Glomerular endothelial cell (primary cell): ENCODE measurements at places on chromosomes 1 and 21. TPM values are rescaled to one million over a fixed set of nuclear protein-coding genes. Genes with fewer than 3 reads are reported as not detected.

The DCLRE1B gene
- total RNA-seq = 4.9 and 8.1 TPM in 2 replicates

The IFI6 gene
- total RNA-seq = 32.6 and 277 TPM in 2 replicates

The KIF2C gene
- total RNA-seq = 4.7 and 10.3 TPM in 2 replicates

The ADAMTS4 gene
- total RNA-seq = 16.6 and 23.8 TPM in 2 replicates

The ITLN2 gene
- total RNA-seq = not detected in 2 replicates

The WNT3A gene
- total RNA-seq = not detected in 2 replicates

The CELA3A gene
- not detected in 2 replicates for total RNA-seq

The RNF223 gene
- total RNA-seq = not detected in 2 replicates

The GPA33 gene
- total RNA-seq = not detected in 2 replicates

The PRKAA2 gene
- 1.3 and 1.8 TPM in 2 replicates for total RNA-seq

The SLAMF9 gene
- not detected in 2 replicates for total RNA-seq

The NUDT4B gene
- 39.6 and 46.7 TPM in 2 replicates for total RNA-seq

The FMO2 gene
- not detected in 2 replicates for total RNA-seq

The SYTL1 gene
- total RNA-seq = 1.8 and 5.4 TPM in 2 replicates

- no peak for DNase-seq
Observed at GRCh38 chr1:197284325-197284724, 16.3 kb downstream of the CRB1 start.

GRCh38 chr1:10652626-10653025 lies 143.8 kb downstream of the CASZ1 start:
- DNase-seq = no peak

- DNase-seq = no peak
Observed at GRCh38 chr1:28663871-28664470, 4.6 kb upstream of the GMEB1 start.

GRCh38 chr1:219514728-219515127 lies 98.2 kb downstream of the ZC3H11B start:
- no peak for DNase-seq

GRCh38 chr1:64900916-64901315 lies 65.4 kb downstream of the JAK1 start:
- no peak for DNase-seq

GRCh38 chr1:42138586-42138985 lies 14.6 kb upstream of the GUCA2B start:
- no peak for DNase-seq

GRCh38 chr1:116508984-116509980 lies 61.5 kb downstream of the CD58 start:
- no peak for DNase-seq

- DNase-seq = no peak
Observed at GRCh38 chr1:1371364-1371745, 3.7 kb downstream of the AURKAIP1 start.

- DNase-seq = no peak
Observed at GRCh38 chr1:84301785-84302385, 377 bp downstream of the SAMD13 start.

GRCh38 chr1:80445033-80445432 lies 1355.7 kb upstream of the ADGRL2 start:
- DNase-seq = no peak

- no peak for DNase-seq
Observed at GRCh38 chr1:117574161-117574835, 31.6 kb upstream of the TENT5C start.

DNA sequence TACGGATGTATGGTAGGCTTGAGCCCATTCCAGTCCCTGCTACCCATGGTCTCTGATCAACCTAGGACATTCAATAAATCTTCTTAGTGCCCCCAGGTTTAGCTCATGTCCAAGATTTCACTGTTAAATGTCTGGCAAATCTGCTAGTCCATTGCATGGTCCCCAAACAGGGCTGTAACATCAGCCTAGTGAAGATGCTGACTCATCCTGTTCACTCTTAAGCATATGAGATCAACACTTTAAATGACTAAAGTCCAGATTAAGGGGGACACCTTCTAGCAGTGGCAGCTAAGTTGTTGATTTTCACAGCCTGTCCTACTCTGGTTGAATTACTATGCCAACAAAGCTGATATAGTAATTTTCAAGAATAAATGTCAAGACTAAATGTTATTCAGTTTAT lies 46.5 kb upstream of the NUF2 start:
- DNase-seq = no peak

- no peak for DNase-seq
Observed at GRCh38 chr1:21217812-21218596, 41.3 kb upstream of the EIF4G3 start.

DNA sequence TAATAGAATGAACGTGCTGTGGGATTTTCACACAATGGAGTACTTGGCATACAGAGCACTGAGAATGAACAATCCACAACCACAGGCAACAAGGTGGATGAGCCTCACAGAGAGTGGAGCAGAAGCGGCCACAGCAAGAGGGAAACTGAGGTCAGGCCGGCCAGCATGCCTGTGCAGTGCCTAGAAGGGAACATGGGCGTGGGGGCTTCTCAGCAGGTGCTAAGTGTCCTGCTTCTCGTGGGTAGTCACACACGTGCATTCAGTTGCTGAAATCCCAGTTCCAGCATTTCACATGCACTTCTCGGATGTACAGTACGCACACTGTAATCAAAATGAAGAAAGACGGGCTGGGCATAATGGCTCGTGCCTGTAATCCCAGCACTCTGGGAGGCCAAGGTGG lies 33.1 kb downstream of the WDR4 start:
- no peak for DNase-seq

GRCh38 chr1:100423832-100424337 lies 71.6 kb downstream of the CDC14A start:
- no peak for DNase-seq

- no peak for DNase-seq
Observed at GRCh38 chr1:24990779-24991641, 60.9 kb upstream of the RUNX3 start.

DNA sequence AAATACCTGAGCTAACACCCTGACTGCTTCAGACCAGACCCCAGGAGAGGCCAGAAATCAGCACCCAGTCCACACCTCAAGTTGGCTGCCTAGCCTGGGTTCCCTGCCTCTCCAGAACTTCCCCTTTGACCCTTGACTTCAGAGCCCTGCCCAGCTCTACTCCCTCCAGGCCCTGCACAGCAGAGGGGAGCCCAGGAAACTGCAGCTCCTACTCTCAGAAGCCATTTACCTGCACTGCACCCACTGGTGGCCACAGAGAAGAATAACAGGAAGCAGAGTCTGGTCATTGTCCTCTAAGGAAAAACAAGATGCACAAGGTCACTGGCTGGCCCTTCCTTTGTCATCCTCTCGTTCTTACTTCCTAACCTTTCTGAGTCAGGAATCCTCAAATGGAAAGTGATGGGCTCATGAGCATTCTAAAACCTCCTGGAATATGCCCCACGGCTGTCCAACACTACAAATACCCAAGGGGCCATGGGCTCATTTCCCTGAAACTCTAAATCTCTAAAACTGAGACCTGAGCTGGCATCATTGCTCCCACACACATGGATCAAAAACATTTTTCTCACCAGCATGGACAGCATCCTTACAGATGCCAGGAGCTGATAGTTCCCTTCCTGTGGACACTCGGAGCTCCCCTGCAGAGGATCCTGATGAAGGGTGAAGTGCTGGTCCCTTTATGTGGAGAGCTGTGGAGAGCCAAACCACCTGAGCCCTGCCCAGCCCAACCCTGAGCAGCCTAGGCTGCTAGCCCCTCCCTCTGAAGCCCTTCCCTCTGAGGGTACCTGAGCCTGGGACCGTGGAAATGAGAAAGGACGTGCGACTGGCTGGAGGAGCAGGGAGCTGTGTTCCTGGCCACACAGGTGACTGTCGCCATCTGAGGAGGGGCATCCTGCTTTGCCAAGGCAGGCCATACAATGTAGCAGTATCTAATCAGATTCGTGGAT lies at the start of gene ITLN2:
TSS of gene ITLN2 (minus strand) at position 652 of the 947 bp plus-strand sequence. CDS start at position 584, 68 bp downstream.
- no peak for DNase-seq

- DNase-seq = no peak
Observed at GRCh38 chr21:31232344-31232743, 111.7 kb downstream of the TIAM1 start.

GRCh38 chr21:36765229-36765628 lies 66.3 kb downstream of the SIM2 start:
- no peak for DNase-seq

GRCh38 chr1:3117879-3118278 lies 48.9 kb downstream of the PRDM16 start:
- DNase-seq = no peak

GRCh38 chr1:50231209-50231608 lies 122.5 kb downstream of the ELAVL4 start:
- no peak for DNase-seq

DNA sequence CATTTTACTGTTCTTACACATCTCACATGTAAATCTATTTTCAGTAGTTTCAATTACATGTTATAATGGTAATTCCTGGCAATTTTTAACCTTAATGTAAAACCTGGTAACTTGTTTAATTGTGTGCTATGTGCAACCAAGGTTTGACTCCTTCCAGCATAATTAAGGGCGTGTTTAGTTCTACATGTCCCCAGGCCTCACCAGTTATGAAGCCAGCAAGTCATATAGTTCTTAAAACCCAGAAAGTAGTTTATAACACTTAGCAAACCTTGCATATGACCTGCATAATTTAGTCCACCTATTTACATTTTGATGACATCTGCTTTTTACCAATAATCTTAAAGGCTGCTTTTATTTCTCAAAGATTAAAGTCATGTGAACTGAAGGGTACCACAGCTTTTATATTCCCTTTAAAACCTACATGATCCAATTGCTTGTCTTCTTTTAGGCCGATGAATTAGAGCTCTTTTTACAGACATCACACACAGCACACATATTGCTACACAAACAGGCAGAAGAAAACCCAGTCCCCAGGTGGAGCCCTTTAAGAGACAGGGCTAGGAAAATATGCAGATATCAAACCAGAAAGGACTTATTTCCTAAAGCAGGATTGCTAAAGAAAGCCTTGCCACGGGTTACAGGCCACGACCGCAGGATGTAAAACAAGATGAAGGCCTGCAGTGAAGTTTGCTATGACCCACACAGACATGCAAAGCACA lies 23.2 kb upstream of the SYCP1 start:
- DNase-seq = no peak

DNA sequence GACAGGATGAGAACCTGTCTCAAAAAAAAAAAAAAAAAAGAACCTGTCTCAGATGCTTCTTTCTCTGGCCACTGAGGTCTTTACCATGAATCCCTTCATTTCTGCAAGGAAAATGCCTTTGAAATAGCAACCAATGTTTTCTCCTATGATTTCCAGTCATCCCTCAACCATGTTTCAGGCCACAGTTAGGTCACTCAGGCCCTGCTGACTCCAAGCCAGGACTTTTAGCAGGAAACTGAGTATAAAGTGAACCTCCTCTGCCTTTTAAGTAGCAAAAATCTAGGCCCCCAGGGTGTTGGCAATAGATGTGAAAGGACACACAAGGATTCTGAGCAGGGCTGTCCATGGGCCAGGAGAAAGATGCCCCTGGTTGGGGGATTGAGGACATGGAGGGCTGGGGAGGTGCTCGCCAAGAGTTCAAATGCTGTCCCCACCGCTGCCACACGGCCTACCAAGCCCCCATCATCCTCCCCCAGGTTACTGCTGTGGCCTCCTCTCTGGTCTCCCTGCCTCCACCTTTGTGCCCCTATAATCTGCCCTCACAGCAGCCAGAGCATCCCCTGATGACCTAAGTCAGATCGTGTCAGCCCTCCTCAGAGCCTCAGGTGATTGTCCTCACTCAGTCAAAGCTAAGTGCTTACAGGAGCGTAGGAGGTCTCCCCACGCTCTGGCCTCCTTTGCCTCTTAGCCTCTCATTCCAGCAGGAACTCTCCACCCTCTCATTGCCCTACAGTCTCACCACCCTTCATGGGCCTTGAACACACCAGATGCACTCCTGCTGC lies 54.6 kb downstream of the MATN1 start:
- DNase-seq = no peak

- no peak for DNase-seq
Observed at GRCh38 chr1:175209493-175209921, 16.9 kb upstream of the KIAA0040 start.

GRCh38 chr1:26405281-26405915 lies 5.2 kb upstream of the LIN28A start:
- DNase-seq = no peak

DNA sequence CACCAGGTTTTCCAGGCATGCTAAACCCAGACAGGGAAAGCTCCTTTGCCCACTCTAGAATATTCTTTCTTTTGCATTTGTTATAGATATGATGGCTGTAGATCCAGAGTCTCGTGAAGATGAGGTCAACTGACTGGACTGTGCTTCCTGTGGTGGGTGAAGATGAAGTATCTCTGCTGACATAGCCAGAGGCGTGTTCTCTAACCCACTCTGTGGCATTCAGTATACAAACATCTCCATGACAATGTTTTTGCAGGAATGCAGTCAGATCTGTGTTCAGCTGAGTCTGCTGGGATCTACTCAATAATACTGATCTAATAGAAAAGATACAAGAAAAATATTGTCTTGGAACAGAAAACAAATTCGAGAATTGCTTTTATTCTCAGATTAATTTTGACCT lies 11.3 kb downstream of the RWDD2B start:
- DNase-seq = no peak

DNA sequence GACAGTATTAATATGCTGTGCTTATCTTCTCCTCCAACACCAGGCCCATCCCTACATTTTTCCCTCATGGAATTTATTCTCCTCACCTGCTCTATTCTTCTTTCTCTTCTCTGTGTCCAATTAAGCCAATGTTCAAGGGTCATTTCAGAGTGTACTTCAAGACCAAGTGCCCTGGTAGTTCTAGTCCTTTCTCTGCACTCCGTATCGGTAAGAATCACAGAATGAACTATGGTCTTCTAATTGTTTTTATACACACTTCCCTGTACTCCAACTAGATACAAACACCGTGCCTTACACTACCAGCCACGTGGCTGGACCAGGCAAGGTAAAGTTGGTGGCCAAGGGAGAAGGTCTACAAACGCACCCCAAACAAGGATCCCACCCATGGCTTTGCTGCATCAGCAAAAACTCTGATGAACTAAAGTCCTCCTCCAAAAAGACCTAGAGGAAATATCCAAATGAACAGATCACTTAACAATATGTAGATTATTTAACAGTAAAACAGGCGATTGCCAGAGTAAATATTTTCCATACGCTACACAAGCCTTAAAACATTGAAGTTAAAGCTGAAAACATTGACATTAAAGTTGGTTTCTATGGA lies 40.1 kb upstream of the LPAR3 start:
- DNase-seq = no peak

- DNase-seq = no peak
Observed at GRCh38 chr1:59236721-59237545, 60.0 kb upstream of the FGGY start.

GRCh38 chr1:30120245-30121000 lies 603.0 kb downstream of the MATN1 start:
- DNase-seq = no peak
